ENCODE measurements at places on chromosomes 13 and 19. TPM values are rescaled to one million over a fixed set of nuclear protein-coding genes. Genes with fewer than 3 reads are reported as not detected.

The ZNF653 gene
- 2.1 TPM for polyA plus RNA-seq

The TMPRSS9 gene
- polyA plus RNA-seq: not detected

The KIR2DL4 gene
- not detected for polyA plus RNA-seq

The EFNA2 gene
- polyA plus RNA-seq: not detected

The EFNB2 gene
- 2.6 TPM for polyA plus RNA-seq

The IGFL2 gene
- not detected for polyA plus RNA-seq

The MBD3L3 gene
- polyA plus RNA-seq: not detected

The ZNF534 gene
- polyA plus RNA-seq: 0.04 TPM

The ZNF845 gene
- polyA plus RNA-seq: 5.9 TPM

The EBI3 gene
- polyA plus RNA-seq: 1.1 TPM

The IFNL4 gene
- not detected for polyA plus RNA-seq

The WDR88 gene
- polyA plus RNA-seq: not detected

DNA sequence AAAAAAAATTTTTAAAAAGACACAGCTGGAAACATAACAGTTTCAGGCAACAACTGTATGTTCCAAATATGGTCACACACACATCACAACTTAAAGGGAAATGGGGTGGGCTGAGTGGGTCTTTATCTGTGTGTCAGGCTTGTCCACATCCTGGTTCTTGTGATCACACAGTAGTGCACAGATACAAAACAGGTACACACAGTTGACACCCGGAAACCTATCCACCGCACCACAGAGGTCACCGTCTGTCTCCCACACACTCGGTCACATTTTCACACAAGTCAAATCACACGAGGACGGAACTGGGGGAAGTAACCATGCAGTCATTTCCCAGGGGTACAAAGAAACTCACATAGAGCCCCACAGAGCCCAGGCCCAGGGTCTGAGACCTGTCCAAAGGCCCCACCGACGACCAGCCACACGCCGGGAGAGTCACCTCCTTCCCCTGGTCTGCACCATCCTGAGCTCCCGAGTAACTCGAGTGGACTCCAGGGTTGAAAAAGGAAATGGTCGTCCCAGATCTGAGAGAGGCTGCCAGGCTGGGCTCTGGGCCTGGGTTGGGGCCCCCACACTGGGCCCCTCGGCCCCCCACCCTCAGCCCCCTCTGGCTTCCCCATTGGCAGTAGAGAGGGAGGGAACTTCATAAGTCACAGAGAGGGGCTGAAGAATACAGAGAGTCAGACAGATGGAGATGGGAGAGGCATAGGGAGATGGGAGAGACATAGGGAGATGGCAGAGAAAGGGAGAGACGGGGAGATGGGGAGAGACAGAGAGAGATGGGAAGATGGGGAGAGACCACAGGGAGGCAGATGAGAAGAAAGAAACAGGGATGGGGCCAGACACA lies 1.3 kb upstream of the PPAN start:
- no peak for DNase-seq

- no peak for DNase-seq
These were observed 4.2 kb upstream of the ISYNA1 start for GRCh38 chr19:18441804-18442788.

- no peak for DNase-seq
These were observed 1215.9 kb downstream of the UQCRFS1 start for GRCh38 chr19:27997069-27997468.

- no peak for DNase-seq
These were observed 214.6 kb downstream of the RBM26 start for GRCh38 chr13:79191501-79191900.

- no peak for DNase-seq
These were observed 11.7 kb downstream of the CEACAM4 start for GRCh38 chr19:41615207-41615606.

GRCh38 chr13:111860231-111860552 lies 206.8 kb upstream of the SOX1 start:
- DNase-seq: no peak

DNA sequence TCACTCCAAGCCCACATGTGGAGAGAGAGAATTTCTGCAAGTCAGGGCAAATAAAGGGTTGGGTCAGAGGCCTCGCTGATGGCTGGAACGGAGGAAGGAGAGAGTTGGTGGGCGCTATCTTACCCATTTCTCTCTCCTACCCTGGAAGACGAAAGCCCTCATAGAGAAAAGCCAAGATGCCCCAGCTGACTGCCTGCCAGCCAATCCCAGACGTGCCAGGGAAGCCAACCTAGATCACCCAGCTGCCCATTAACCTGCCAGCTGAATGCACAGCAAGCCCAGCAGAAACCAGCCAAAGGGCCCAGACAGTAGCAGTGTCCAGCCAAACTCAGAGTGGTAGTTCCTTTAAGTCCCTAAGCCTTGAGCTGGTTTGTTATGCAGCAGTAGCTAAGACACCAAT lies 167.0 kb upstream of the ZNF507 start:
- no peak for DNase-seq

GRCh38 chr19:49687566-49688316 lies 1.7 kb upstream of the ADM5 start:
- no peak for DNase-seq

- no peak for DNase-seq
These were observed 1.3 kb upstream of the CEACAM20 start for GRCh38 chr19:44530777-44531176.

- no peak for DNase-seq
These were observed 68.8 kb downstream of the LNX2 start for GRCh38 chr13:27551562-27551961.

- no peak for DNase-seq
These were observed 320.1 kb upstream of the SLC10A2 start for GRCh38 chr13:103386341-103386740.

DNA sequence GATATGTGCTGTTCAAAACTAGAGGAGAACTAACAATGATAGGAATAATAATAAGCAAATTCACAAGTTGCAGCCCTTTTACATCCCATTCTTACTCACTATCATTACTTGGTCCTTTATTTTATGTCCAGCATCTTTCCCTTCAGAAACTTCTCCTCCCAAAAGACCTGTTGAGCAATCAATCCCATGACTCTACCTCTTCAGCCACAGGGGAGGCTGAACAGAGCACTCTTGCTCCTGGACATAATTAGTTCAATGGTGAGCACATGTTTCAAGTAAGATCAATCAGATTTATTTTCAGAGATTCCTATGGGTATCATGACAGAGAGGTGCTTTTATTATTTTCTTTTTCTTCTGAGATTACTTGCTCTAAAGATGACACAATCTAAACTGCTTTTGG lies 260.0 kb downstream of the COG6 start:
- DNase-seq: no peak

DNA sequence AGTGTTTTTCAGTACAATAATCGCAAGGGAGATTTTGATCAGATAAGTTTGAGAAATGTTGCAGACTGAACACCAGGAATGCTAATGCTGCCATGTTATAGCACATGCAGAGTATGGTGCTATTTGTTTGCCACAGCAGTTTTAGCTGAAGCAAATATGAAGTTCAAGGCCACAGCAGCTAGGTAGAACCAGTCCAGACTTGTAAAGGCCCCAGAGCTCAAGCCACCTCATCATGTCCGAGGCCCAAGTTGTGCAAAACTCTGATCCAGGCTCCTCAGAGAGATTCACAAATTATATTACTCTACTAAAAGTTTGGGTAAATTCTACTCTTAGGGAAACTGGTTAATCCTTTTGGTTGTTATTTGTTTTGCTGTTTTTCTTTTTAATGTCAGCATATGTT lies 2702.6 kb downstream of the PCDH9 start:
- DNase-seq: no peak

DNA sequence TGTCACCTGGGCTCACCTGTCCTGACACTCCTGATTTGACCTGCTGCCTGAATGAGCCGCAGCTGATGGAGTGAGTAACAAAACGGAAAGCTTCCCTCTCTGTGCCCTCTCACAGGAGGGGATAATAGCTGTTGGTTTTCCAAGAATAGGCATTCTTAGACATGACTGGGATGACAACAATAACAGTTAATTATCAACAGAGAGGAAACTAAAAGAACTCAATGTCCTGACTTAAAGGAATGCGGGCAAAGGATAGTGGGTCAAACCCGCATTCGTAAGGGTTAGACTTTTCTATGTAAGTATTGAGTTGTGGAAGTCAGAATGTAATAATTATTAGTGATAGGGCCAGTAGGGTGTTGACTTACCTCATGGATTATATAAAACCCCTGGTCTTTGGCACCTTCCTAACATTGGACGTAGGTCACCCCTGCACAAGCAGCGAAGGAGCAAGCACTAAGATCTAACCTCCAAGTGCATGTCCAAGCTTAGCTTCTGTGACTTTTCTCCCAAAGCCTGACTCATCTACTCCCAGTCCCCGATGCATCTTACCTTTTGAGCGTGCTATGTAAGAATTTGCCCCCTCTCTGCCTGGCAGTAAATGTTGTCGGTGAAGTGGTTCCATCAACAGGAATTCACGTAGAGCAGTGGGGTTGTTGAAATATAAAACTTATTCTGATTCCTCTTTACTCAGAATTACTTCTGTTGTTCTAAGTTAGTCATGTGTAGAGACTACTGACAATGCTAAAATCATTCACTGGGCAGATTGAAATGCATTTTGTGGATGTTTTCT lies 442.3 kb downstream of the FGF9 start:
- no peak for DNase-seq

- no peak for DNase-seq
These were observed 3.7 kb upstream of the C2CD4C start for GRCh38 chr19:412356-413355.

DNA sequence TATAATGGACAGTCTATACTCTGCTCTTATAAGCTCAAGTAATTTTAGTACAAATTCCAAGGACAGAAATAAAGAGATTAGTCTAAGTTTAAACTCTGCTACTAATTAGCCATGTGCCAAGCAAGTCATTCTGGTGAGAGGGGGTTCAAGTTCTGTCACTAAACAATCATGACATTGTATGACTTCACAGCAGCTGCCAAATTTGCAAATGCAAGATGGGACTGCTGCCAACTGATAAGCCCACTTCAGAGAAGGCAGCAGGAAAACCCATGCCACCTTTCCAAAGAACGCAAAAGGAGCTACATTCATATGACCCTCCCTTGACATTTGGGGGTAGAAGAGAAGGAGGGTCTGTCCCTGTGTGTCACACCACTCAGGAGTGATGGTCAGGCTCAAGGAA lies 60.7 kb upstream of the RFXAP start:
- no peak for DNase-seq

DNA sequence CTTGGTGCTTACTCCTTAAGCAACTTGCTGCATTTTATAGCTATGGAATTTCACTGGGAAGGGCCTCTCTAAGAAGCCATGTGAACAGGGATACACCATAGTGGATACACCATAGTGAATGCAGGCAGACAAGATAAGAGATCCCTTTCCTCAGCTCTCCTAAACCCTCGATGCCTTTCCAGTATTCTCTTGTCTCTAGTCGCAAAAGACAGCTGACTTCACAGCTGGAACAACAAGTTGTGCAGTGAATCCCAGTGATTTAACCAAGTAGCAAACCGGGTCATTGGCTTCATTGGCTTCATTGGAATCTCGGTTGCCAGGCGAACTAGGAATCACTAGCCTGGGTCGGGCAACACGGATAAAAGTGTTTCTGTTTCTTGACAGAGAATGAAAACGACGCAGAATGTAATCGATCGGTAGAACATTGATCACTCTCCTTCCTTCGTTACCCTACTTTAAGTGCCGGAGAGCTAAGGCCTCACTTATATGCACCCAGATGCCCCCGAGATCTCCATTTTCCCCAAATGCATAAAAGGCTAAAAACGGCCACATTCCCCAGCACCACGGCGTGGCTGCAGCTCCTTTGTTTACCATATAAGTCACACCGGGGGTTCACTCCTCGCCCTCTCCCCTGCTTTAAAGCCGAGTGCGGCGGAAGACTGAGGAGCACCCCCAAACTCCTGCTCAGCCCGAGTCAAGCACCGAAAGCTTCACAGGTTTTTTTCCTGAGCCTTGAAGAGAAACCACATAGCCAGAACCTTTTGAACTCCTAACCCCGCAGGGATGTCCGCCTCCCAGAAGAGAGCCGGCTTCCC lies 674 bp downstream of the TRPC4 start:
- DNase-seq: no peak

DNA sequence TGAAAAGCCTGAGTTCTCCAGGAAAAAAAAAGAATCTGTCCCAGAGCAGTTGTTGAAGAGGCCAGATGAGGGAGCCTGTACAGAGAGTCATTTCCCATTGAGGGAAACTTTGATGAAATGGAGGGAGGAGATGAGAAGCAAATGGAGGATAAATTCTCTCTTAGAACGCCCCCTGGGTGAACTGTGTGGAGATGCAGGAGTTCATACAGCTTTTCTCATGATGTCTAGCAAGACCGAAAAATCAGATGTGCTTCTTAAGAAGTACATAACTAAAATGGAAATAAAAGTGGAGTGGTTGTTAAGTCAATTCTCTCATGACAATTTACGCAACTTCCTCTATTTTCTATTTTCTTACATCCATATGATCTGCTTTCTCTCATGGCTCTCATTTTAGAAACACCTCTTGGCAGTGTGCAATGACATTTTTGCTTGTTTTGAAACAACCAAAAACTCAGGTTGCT lies 1263.1 kb downstream of the PCDH9 start:
- no peak for DNase-seq

Data from AG04450 (cell line).